ENCODE measurements at places on chromosomes 6 and 20.

GRCh38 chr6:28537509-28538140 is 11.9 kb downstream of the GPX5 start:
- no peak for DNase-seq

DNA sequence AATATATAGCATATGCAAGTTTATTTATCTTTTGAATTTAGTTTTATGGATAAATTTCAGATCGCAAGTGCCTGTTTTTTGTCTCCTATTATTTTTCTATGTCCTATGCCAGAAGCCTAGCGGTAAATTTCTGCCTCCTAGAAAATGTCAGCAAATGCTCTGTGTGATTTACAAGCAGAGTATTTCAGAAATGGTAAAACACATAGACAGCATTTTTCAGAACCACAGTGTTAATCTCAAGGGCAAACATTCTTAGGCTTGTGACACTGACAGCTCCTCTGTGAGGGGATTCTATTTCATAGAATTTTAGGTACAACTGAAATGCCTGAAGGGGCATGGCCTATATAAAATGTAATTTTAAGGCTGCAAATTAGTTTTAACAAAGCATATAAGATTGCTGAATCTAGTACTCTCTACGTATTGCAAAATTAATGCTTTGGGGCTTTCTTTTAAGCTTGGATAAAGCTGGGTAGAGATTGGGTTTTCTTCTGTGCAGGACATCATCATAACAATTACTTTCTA is 89.9 kb upstream of the PTCHD4 start:
- DNase-seq, result no peak

DNA sequence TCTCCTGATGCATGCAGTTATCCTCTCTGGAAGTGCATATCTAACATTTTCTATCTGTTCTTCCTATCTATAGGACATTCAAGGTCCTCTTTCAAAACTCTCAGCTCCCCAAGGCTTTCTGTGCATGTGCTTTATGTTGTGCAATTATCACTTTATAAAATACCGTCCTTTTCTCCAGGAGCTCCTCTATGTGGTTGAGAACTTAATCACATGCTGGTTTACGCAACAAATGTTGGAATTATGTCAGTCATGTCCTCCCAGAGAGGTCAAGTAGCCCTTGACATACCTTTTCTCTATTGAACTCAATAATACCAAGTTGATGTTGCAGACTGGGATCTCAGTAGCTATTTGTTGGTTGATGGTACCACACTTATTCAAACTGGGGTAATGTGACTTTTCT is 388.4 kb downstream of the BTBD3 start:
- DNase-seq, result no peak

DNA sequence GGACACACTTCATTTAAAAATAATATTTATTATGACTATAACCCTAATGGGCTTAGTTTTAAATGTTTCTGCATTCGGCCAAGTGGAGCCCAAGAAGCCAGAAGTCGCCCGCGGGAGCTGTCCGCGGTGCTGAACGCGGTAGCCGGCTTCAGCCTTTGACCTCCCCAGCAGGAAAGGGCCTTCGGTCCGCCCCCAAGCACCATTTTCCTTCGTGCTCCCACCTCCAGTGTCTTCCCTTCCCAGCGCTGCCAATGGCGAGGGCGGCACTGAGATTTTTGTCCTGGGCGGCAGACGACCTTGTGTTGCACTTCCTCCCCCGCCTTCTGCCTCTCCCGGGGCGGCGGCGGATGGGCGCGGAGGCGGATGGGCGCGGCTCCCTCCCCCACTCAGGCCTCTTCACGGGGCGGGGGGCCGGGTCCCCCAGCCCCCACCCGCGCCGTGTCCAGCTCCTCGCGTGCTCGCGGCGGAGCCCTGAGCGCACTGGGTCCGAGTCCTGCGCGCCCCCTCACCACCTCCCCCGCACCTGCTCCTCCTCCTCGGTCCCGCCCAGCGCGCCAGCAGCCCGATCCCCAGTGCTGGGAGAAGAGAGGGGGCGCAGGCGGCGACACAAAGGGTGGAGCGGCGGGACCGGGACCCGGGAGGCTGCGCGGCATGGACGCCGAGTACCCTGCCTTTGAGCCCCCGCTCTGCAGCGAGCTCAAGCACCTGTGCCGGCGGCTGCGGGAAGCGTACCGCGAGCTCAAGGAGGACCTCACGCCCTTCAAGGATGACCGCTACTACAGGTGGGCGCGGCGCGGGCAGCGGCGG is 23.6 kb upstream of the TMEM181 start:
- DNase-seq, result no peak

DNA sequence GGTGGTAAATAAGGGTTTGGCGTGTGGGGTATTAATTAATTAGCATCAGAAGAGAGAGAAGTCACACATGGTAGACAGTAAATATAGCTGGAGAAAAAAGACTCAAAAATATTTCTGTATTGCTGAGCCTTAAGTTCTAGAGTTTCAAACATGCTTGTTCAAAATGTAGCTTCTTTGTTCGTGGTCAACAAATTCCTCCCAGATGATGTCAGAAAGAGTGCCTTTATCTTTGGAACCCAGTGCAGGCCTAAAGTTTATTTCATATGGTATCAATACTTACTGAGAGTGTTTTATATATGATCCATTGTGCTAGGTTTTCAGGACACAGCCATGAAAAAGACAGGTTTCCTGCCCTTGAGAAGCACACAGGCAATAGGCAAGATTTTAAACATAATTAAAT is 18.3 kb downstream of the MARCKS start:
- DNase-seq, result no peak

DNA sequence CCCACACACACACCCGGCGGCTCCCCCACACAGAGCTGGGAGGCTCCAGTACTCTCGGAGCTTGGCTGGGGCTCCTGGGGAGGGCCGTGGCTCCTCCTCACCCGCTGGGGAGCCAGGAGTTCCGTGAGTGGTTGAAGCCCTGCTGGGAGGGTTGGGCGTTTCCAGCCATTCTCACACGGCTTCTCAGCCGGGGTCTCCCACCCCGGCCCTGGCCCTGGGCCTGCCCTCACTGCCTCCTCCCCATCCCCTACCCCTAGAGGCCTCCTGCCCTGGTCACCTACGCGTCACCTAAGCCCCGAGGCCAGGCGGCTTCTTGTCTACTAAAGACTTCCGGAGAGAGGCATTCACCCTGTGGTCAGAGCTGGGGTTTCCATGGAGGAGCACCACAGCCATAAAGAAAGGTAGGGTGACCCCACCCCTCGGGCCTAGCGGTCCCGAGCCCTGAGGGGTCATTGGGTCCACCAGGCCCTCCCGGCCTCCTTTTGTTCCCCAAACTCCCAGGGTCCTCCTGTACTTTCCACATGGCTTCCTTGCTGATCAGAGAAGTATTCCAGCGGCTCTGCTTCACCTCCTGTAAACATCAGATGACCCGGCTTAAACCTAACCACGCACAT is 99.3 kb downstream of the TTLL2 start:
- no peak for DNase-seq

- DNase-seq, result no peak
These were observed 94.5 kb downstream of the F13A1 start for GRCh38 chr6:6225885-6226529.

Data from stimulated activated CD8-positive, alpha-beta memory T cell treated with anti-CD3 and anti-CD28 coated beads, Interleukin-12 subunit alpha, Interleukin-12 subunit beta, amount 100 ng/mL, for 4 hours (primary cell).